Temporal lobe (tissue), 4 donors: ENCODE measurements at places on chromosomes 11 and 22. TPM values are rescaled to one million over a fixed set of nuclear protein-coding genes. Genes with fewer than 3 reads are reported as not detected.

PTPRJ gene
- 13.8 TPM for total RNA-seq

GRK3 gene
- 47.2 TPM for total RNA-seq

TUBA8 gene
- total RNA-seq, result 0.98 TPM

MMP12 gene
- not detected for total RNA-seq

RHOD gene
- 0.49 TPM for total RNA-seq

HPX gene
- 1.5 TPM for total RNA-seq

TNKS1BP1 gene
- total RNA-seq, result 13.5 TPM

SHANK3 gene
- 5.9 TPM for total RNA-seq

THY1 gene
- total RNA-seq, result 21.4 TPM

MRGPRX4 gene
- not detected for total RNA-seq

SCN3B gene
- 81.4 TPM for total RNA-seq
